ENCODE measurements at places on chromosomes 1 and 21. TPM values are rescaled to one million over a fixed set of nuclear protein-coding genes. Genes with fewer than 3 reads are reported as not detected.

The RGS16 gene
- total RNA-seq: 73.3 TPM

The SYDE2 gene
- 3.4 TPM for total RNA-seq

The CATSPERE gene
- total RNA-seq: 0.38 TPM

The KLF17 gene
- total RNA-seq: not detected

The SFN gene
- 2.2 TPM for total RNA-seq

The CCDC17 gene
- total RNA-seq: 5.2 TPM

The CNKSR1 gene
- total RNA-seq: 1.1 TPM

All from activated T-cell treated with anti-CD3 and anti-CD28 coated beads, Interleukin-2, amount 50 U/mL, for 72 hours (primary cell).